Urinary bladder (tissue), 4 donors: ENCODE measurements at places on chromosomes 7 and 10. TPM values are rescaled to one million over a fixed set of nuclear protein-coding genes. Genes with fewer than 3 reads are reported as not detected.
A peak's percentile ranks its signal among the peaks of the same experiment; 100 is the strongest.

Gene TCF7L2
- 19.5 TPM for polyA plus RNA-seq

DNA sequence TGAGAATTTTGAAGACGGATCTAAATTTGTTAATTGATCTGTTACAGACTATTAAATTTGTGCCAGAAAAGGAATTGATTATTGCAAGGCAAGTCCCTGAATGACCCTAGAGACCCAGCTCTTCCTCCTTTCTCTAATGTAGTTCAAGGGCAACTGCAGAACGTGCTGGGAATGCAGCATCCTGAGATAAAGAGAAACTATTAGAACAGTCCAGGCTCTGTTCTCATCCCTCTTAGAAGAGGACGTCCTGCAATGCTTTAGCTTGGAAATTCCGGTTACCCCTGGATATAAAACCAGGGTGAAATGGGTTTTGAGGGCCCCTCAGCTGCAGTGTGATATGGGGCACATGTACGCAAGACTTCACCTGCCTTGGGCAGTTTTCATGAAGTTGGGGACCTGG, 67.3 kb downstream of the PTN start:
- DNase-seq = no peak

DNA sequence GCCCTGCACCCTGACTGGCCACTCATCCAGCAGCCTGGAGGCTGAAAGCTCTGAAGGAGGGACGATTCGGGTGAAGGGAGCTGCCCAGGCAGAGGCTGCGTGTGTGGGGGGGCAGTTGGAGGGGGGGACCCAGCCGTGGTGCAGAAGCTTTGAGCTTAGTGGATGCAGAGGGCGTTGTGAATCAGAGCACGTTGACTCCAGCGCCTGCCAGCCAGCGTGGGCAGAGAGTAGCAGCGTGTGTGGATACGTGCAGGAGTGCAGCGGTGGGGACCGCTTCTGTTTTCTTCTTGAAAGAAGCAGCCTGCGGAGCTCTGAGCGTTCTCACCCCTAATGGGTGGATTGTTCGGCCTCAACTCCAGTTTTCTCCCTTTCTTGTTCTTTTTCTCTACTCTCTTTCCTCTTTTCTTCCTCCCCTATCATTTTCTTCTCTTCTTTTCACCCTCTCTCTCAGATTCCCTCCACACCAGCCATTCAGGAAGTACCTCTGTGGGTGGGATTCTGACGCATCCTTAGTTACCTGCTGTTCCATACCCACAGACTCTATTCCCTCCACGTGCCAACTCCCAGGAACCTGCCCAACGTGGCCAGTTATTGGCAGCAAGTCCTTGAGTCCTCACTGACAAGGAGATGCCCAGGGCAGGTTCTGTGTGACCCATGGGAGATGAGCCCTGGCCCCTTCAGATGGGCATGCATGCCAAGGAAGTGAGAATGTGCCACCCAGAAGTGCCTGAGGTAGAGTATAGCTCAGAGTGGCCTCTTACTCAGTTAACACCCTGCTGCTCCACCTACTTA, 47.4 kb downstream of the SORCS3 start:
- no peak for DNase-seq

DNA sequence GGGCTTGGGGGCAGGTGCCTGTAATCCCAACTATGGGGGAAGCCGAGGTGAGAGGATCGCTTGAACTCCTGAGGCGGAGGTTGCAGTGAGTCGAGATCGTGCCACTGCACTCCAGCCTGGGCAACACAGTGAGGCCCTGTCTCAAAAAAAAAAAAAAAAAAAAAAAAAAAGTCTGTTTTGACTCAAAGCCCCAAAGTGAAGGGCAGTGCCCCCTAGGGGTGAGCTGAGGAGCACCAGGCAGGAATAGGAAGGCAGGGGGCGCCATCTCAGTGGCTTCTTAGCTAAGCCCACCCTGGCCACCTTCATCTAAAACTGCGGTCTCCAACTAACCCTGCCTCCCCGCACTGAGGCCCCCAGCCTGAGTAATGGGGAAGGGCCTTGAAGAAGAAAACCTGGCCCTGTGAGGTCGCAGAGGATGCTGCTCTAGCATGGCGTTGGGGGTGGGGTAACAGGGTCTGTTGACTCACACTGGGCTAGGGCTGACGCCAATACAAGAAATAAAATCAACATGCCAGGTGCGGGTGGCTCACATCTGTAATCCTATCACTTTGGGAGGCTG, 9.8 kb downstream of the PODXL start:
- no peak for DNase-seq

Gene STEAP4
- 23.8 TPM for polyA plus RNA-seq

Gene MTERF1
- polyA plus RNA-seq = 6.4 TPM

DNA sequence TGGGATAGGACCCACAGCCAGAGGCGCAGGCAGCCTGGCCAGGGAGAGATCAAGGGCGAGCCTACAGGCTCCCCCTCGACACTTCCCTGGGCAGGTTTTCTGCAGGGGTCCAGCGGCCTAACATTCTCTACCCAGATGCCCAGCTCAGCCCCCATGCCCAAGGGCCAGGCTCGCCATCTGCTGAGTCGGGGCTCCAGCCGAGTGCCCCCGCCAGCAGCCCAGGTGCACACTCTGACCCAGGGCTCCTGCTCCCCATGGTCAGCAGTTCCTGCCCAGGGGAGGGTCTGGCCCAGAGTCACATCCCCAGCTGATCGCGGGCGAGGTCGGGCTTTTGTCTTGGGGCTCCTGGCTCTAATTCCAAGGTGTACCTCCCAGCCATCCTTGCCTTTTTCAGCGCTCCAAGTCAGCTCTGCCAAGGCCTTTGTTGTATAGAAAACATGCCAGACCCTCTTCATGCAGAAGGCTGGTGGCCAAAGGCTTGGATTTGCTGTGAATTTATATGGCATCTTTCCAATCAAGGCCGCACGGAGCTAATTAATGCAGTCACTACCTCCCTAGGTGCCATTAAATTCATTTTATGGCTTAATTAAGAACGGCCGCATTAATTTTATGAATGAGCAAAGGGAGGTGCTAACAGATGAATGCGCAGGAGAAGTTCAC, 120.6 kb downstream of the LRRC18 start:
- DNase-seq = no peak

DNA sequence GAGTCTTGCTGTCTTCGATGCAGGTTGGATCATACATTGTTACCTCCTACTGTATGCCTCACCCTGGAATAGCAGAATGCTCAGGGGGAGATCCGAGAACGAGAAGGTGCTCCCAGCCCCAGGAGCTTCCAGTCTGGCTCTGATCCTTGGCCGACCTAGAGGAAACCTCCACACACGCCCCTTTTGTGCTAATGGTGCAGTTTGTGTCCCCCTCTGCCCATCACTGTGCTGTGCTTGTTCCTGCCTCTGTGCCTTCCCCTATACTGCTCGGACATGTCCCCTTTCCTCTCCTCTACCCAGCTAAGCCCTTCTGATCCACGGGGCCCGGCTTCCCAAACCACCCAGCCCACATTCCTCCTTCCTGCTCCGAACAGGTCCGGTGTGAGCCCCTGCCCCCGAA, 32.5 kb downstream of the ZNF775 start:
- DNase-seq = no peak

- no peak for DNase-seq
Observed at GRCh38 chr10:53434413-53434812, 661.8 kb upstream of the MBL2 start.

DNA sequence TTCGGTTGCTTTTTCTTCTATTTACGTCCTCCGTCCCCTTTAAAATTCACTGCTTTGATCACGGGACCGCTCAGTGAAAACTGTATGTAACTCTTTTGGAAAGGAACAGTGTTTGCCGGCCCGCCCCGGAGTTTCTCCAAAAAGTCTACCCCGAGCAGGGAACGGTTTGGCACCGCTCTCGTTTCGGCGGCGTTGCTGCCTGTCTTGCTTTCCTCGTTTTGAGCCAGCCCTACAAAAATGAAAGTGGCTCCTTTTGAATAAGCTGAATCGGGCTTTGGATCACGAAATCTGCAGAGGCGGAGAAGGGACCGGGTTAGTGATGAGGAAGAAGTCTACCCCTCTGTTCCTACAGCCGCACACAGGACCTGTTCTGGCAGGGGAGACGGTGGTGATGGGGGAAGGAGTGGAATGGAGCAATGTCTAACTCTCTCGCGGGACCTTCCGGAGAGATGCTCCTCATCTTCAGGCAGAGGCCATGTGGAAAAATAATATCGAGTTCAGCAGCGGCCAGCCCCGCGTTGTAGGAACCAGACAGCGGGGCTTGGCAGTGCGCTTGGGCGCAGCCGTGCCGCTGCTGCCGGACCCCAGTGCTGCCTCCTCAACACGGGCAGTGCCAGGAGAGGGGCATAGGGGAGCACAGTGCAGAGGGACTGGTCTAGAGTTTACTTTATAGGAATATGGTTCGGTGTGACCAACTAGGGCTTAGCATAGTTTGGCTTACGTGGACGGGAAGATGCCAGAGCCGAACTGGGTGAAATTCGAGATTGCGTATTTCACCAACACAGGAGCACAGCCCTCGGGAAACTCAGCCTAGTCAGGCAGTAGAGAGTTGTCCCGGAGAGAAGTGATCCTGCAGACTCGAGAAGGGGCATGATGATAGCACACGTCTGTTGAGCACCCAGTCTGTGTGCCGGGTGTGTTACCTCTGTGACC, 1.4 kb downstream of the HTRA1 start:
- peak; percentile 17 for DNase-seq

GRCh38 chr10:111856631-111857030, 326.9 kb downstream of the GPAM start:
- no peak for DNase-seq

Gene CCDC3
- 30.6 TPM for polyA plus RNA-seq

- DNase-seq = no peak
Observed at GRCh38 chr7:155223503-155223902, 74.2 kb upstream of the INSIG1 start.

DNA sequence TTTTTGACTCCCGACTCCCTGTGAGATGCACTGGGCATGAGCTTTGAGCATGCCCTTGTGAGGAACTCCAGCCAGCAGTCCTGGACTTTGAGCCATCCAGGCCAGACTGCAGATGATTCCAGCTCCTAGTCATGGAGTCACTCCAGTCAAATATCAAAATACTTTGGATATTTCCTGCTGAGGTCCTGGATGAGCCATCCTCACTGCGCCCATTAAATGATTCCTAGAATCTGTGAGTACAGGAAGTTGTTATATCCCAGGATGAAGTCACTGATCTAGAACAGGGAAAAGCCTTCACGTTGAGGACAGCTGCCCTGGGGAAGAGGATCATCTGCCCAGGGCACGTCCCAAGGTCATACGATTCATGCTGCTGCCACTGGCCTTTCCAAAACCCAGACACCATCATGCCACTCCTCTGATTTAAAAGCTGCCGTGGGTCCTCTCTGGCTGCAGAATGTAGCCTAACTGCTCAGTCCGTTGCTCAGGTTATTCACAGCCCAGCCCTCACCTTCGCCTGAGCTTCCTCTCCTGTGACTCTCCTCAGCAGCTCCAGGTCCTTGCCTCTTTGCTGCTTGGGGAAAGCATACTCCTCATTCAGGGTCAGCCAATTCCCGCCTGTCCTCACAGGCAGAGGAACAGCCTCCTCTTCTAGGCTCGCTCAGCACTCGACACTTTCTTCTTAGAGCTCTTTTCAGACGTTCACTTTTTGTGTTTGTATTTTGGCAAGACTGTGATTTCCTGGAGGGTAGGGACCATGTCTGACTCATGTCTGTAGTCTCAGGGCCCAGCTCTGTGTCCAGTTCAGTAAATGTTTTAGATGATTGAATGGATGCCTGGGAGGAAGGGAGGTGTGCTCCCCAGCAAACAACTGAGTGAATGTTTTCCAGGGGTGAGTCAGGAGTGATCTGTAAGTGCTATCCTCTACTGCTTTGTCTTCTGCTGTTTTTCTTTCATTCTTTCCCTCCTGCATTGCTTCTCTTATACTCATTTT, 157.8 kb downstream of the SNX10 start:
- no peak for DNase-seq

Gene IQUB
- 0.22 TPM for polyA plus RNA-seq

DNA sequence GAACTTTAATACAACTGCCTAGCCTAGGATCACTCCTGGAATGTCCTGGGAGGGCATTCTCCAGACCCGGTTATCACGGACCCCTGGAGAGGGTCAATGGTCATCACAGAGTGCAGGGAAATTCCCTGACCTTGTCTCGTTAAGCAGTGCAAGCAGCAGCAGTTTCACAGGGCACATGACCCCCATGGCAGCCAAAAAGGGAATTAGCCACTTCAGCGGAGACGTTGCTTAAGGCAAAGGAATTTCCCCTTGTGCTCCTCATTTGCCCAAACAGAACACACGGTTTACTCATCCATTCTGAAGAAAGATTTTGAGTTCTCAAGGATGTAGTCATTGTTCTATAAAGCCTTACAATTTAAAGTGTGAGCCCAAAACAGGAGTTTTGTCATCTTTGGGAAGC, 260.3 kb downstream of the SNX13 start:
- DNase-seq = no peak

Gene ADAM12
- 2.1 TPM for polyA plus RNA-seq

DNA sequence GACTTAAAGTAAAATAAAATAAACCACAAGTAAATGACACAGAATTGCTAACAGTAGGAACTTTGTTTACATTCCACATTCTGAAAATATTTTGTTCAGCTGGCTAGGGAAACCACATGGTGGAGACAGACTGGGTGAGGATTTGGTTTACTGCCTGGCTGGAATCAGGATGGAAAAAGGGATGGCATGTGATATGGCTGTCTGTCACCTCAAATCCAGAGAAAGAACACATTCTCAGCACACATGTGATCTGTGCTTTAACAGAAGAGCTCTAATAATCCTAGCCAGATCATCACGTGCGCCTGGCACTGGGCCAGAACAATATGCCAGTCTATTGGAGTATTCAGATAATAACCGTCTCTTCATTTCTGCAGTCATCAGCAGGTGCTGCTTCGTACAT, 90.9 kb upstream of the PIP4K2A start:
- no peak for DNase-seq

Gene PDE1C
- polyA plus RNA-seq = 15.9 TPM

Gene GARIN1A
- 0.44 TPM for polyA plus RNA-seq

DNA sequence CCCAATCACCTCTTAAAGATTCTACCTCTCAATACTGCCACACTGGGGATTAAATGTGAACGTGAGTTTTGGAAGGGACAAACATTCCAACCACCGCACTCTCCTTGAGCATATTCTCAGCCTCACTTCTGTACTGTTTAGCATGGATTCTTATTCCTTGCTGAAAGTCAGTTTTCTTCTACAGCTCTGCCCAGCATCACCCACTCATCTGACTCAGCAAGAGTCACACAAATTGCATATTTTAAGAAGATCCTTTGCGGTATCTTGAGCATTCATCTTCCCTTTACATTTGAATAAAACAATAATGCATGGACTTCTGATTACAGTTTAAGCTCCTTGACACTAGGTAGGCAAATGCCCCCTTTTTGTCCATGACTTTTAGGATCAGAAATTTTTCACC, 251.6 kb upstream of the MKLN1 start:
- no peak for DNase-seq

Gene KDM7A
- polyA plus RNA-seq = 5.7 TPM
